NCI-H774 (cell line): ENCODE measurements at places on chromosomes 4 and X.
A peak's percentile ranks its signal among the peaks of the same experiment; 100 is the strongest.

- no peak for DNase-seq
Observed at GRCh38 chr4:121353213-121353612, 27.6 kb downstream of the QRFPR start.

DNA sequence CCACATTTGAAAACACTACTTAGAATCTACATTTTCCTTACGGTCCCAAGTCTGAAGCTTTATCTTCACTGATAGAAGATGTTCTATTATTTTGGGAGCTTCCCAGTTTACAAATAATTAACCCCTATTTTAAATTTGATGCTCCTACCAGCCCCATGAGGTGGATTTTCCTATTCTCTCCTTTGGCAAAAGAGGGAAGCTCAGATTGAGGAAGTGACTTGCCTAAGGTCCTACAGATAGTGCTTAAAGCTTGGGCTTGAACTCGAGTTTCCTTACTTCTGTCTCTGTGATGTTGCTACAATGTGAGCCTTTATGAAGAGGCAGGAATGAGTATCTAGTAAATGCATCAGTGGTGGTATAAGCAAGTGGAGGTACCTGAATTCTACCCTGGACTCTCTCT is 27.5 kb downstream of the HEPH start:
- DNase-seq, result no peak

DNA sequence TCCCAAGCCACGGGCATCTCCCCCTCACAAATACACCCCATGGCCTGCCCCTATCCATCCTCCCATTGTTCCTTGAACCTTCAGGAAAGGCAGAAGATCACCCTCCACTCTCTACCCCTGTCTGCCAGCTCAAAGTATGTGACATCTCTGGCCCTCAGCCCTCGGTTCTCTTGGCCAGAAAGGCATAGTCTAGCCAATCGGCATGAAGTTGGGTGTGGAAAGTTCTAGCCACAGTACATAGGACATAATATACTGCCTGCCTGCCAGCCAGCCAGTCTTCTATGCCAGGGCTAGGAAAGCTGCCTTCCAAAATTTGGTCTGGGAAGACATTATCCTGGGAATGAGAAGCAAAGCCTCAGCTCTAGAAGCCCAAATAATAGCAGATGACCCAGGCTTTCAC is 3.2 kb upstream of the PLP1 start:
- DNase-seq, result no peak

- no peak for DNase-seq
Observed at GRCh38 chrX:113370006-113370405, 529.4 kb upstream of the AMOT start.

DNA sequence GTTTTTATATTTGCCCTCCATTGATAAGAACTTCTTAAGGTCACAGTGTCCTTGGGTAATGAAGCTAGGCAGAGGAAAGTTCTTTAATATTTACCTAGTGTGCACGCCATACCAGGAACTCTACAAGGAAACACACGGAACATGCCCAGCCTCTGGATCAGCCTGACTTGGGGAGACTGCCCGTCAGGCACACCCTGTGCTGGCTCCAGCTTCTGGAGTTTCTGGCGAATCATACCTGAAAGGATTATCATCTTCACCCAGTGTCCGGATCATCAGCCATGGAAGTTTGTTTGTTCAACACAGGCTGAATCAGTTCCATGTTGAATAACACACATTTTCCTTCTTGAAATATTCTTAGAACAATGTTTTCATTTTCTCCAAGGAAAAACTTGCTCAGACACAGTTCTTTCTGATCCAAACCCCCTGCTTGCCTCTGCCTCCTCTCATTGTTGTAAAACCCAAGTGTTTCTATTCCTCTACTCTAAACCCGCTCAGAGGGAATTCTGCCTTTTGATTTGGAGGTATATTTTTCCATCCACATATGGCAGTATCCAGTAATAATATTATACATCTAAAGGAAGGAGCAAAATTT is 176.7 kb downstream of the SHROOM3 start:
- DNase-seq, result no peak

GRCh38 chr4:81896936-81897335 is 425.2 kb upstream of the RASGEF1B start:
- DNase-seq, result no peak

GRCh38 chr4:40327340-40327739 is 7.8 kb upstream of the CHRNA9 start:
- no peak for DNase-seq

DNA sequence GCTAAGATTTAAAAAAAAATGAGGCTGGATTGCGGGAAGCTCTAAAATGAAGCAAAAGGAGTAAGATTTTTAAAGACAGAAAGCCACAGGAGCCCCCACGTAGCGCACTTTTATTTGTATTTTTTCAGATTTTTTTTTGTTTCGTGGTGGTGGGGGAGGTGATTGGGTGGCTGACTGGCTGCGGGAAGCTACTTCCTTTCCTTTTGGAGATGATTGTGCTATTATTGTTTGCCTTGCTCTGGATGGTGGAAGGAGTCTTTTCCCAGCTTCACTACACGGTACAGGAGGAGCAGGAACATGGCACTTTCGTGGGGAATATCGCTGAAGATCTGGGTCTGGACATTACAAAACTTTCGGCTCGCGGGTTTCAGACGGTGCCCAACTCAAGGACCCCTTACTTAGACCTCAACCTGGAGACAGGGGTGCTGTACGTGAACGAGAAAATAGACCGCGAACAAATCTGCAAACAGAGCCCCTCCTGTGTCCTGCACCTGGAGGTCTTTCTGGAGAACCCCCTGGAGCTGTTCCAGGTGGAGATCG is 908 bp downstream of the PCDH10 start:
- no peak for DNase-seq

GRCh38 chrX:153828723-153829548 is 1.4 kb downstream of the PDZD4 start:
- DNase-seq, result no peak

GRCh38 chrX:38452603-38453002 is 100.2 kb downstream of the OTC start:
- DNase-seq, result peak; percentile 17

DNA sequence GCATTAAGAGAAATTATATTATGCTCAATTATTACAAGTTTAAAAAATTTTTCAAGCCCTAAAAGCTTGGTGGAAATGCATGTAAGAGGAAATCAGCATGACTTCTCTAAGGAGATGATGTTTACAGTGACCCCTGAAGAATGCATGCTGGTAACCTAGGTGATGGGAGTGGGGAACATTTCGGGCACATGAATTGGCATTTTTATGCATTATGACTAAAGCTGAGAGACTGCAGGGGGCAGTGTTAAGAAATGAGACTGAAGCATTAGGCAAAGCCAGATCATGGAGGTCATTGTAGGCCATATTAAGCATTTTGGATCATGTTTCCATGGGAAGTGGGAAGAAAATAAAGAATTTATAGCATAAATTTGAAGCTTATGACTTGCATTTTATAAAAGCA is 421.3 kb downstream of the FAT4 start:
- no peak for DNase-seq

DNA sequence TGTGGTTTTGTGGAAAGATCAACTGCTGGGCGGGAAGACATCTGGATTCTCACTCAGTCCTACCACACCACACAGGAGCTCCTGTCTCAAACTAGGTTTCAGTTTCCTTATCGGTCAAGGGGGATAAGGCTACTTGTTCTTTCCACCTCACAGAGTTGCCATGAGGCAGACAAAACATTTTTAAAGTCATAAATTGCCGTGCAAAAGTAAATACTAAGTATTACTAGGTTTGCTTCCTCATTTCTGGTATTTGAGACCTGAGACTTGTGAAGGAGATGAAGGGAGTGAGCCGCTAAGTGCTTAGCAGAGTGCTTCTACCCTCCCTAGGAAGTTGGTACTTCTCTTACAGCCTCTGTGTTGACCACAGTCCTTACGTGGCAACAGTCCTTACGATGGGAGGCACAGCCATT is 1.5 kb downstream of the LAP3 start:
- DNase-seq, result no peak

GRCh38 chr4:15002659-15003400 is 549 bp downstream of the CPEB2 start:
- peak; percentile 60 for DNase-seq
